ENCODE measurements at places on chromosomes 3 and 15.

DNA sequence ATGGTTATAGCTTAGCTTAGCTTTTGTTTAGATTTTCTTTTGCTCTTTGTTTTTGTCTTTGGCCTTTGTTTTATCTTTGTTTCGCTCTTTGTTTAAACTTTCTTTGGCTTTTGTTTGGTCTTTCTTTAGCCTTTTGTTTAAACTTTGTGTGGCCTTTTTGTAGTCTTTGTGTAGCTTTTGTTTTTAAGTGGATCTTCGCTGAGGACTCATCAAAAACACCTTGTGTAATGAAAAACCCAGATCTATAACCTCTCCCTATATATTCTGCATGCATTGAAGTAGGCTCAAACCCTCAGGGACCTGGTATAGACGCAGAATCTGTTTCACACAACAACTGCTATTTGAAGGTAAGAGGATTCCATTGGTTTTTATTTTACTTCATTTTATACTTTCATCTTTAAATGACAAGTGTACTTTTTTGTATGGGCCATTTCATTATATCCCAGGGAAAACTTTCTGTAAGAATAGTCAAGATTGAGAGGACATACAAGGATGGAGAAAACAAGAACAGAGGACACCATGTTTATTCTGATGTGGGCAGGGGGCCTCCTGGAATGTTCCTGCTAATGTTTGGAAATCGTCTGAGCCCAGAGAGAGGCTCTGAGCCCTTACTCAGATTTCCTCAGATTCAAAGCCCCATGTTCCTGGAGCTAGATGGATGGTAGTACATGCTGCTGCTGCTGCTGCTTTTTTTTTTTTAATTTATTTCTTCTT, at the start of gene MOBP:
Gene MOBP, plus strand, starts transcription at position 287 of the 714 bp plus-strand sequence. CDS start 34,390 bp downstream, outside the sequence.
- no peak for DNase-seq

DNA sequence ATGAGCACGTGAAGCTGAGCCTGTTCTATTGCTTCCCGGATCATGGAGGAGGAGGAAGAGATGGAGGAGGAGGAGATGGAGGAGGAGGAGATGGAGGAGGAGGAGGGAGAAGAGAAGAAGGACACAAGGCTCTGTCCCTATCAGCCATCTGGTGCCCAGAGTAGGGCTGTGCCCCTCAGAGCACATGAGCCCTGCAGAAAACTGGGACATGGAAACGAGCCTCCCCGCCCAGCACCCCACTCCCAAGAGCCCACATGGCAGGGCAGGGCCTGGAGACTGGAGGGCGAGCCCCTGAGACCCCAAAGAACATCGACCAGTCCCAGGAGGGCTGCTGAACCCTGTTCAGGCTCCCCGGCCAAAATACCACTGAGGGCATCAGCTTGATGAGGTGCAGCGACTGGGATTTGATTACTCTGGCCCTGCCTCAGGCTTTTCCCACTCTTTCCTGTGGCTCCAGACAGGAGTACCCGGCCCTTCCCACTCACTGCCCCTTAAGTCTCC, 285.6 kb downstream of the UACA start:
- no peak for DNase-seq

DNA sequence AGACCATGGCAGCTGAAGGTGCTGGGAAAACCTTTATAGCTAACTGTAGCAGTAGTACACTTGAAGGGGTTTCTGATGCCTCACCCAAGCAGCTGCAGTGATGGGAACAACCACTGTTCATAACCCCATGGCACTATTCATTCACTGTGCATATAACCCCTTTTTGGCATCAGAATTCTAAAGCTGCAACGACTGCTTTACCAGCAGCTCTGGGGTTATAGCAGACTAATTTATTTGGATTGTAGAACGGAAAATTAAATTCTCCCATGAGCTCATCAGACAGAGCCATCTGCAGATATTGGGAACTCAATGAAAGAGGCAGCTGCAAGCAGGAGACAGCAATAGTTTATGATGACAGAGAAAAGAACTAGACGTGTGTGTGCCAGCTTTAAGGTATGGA, 28.6 kb downstream of the TFDP2 start:
- no peak for DNase-seq

DNA sequence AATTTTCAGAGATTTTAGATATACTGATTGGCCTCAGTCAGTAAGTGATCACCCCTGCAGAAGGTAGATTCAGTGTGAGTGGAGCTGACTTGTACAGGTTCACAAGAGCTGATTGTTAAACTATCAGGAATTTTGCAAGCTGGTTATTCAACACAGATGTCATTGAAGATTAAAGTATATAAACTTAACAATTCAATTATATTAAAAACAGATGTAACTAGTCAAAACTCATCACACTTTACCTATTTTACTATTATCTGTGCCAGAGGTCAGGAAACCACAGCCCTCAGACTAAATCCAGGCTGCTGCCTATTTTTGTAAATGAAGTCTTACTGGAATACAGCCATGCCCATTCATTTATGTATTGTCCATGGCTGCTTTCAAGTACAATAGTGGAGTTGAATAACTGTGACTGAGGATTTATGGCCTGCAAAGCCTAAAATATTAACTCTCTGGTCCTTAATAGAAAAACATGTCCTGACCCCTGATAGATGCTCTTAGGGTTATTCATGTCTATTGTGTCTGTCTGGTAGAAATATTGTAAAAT, 429.3 kb upstream of the PDZRN3 start:
- no peak for DNase-seq

DNA sequence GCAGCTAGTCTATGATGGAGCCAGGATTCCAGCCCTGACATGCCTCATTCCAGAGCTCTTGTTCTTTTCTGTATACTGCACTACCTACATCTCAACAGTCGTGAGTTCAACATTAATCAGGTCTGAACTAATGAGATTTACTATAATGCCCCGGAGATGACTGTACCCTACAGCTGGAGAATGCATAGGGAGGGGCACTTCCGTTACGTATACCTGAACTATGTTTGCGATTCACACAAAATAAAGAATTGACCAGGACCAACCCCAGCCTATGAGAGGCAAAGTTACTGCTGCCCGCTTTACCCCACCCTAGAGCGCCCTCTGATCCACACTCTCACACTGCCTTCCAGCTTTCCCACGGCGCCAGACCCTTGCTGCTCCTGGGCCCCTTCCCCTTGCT, 97.0 kb downstream of the IGF2BP2 start:
- DNase-seq, result no peak

Measured in colonic mucosa (tissue), 4 donors.